ENCODE measurements at places on chromosomes 2 and 18. TPM values are rescaled to one million over a fixed set of nuclear protein-coding genes. Genes with fewer than 3 reads are reported as not detected.

GRCh38 chr2:113175042-113175628 is 1.4 kb downstream of the PSD4 start:
- peak; percentile 48 for DNase-seq

GRCh38 chr18:79962835-79963657 is 1.4 kb upstream of the HSBP1L1 start:
- no peak for DNase-seq

DNA sequence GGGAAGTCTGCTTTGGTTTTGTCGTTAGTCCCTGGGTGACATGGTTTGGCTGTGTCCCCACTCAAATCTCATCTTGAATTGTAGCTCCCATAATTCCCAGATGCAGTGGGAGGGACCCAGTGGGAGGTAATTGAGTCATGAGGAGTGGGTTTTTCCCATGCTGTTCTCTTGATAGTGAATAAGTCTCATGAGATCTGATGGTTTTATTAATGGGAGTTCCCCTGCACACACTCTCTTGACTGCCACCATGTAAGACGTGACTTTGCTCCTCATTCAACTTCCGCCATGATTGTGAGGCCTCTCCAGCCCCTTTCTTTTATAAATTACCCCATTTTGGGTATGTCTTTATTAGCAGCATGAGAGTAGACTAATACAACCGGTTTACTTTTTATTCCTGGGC is 405.8 kb upstream of the ID2 start:
- DNase-seq, result no peak

- no peak for DNase-seq
Observed at GRCh38 chr2:105910497-105911238, 166.0 kb downstream of the NCK2 start.

DNA sequence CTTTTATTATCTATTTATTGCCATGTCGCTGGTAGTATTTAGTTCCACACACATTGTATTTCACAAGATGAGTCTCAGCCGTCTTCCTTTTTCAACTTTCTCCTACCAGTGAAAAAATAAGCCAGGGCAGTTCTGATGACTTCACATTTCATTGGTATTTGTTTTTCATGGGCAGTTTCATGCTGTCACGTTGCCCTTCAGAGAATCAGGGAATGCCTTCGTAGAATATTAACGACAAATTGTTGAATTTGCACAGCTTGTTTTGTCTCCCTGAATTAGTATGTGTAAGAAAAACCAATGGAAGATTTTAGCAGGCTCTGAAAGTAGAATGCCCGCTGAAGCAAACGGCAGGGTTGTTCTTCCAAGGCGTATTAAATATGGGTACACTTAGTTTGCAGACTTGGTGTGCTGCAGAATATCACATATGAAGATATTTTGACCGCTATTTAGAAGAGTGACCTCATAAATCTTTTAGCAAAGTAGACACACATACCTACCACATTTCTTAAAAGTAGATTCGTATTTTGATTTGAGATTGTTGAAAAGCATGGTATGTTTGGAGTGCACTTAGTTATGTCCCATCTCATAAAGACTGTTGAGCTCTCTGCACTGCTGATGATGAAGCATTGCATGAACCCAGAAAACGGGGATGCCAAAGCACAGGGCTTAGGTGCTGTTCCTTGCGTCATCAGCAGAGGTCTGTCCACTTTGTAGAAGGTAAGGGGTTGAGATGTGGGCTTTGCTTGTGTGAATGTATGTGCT is 2.9 kb downstream of the NEDD4L start:
- peak; percentile 40 for DNase-seq

DNA sequence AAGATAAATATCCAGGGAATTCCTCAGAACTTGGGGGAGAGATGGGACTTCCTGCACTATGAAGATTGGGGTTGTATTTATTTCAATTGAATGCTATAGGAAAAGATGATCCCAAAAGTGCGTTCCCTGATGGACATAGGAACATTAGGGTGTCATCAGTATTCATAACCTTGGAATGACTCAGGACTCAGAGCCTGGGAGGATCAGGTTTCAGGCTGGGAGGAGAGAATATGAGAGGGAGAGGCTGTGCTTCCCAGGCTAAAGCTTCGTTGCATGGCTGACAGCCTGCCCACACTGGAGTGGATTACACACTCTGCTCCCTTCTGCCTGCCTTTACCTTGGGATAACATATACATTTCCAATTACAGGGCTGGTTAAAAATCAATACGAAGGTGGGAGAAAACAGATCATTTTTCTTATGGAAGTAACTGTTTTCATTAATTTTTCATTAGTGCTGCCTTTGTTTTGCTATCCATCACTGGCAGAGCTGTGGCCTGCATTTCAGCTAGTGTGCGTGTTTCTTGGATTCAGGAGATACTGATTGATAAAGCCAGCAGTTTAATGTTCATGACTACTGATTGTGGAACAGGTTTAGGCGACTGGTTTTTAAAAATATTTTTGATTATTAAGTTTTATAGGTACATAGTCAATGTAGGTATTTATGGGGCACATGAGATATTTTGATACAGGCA is 118.7 kb downstream of the KCTD1 start:
- no peak for DNase-seq

DNA sequence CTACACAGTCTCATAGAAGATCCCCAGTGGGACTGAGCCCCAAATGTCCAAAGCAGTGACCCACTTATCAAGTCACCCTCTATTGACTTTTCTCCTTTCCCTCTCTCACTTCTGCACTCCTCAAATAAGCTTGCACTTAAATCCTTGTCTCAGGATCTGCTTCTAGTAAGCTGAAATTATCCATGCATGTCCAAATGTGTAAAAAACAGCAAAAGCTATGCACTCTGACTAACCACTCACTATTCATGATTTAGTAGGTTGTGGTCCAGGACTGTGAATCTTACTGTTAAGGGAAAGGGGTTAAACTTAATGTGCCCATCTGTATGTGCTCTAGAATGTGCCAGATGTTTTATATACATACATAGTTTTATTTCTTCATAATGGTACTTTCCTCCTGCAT is 115.4 kb downstream of the SCG2 start:
- no peak for DNase-seq

- DNase-seq, result no peak
Observed at GRCh38 chr2:107806901-107807300, 19.8 kb upstream of the RGPD4 start.

- DNase-seq, result no peak
Observed at GRCh38 chr2:201656102-201656501, 12.8 kb upstream of the TMEM237 start.

DNA sequence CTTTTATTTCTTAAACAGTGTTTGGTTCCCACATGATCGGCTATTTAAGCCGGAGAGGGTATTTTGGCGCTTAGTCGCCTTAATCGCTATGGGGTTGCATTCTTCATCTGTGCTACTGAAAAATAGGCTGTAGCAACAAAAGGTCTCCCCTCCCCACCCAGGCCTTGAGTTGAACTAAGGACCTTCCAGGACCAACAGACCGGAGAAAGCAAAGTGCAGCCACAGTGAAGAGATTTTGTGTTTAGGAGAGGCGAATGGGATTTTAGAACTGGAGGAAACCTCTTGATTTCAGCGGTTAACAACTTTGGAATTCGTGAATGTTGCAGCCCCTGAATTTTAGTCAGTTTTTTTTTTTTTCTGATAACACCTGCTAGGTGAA is 1.4 kb downstream of the ITGA6 start:
- no peak for DNase-seq

DNA sequence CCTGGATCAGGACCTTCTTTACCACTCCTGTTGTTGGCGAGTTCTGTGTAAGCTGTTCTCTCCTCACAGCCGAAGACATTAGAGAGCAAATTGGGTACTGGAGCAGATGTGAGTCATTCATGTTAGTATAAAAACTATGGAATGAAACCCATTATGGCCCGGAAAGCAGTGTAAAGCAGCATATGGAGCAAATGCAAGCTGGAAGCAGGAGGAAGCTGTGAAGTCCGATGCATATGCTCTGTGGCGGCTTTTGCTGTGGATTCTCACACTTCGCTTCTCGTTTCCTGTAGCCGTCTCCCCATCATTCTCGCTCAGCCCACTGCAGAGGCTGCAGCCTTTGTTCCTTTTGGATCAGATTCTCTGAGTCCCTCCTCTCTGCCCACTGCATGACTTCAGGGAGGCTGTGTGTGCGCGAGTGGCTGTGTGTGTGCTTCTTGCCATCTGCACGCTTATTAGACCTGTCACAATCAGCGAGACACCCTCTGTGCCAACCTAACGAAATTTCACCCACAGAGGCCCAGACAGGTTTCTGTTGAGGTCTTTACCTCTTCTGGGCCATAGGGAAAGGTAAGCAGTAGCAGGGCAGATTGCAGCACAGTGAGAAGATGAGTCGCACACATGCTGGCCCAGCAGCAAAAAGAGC is 3.3 kb upstream of the GALNT14 start:
- DNase-seq, result no peak

GRCh38 chr2:38712871-38713270 is 38.3 kb downstream of the SRSF7 start:
- no peak for DNase-seq

DNA sequence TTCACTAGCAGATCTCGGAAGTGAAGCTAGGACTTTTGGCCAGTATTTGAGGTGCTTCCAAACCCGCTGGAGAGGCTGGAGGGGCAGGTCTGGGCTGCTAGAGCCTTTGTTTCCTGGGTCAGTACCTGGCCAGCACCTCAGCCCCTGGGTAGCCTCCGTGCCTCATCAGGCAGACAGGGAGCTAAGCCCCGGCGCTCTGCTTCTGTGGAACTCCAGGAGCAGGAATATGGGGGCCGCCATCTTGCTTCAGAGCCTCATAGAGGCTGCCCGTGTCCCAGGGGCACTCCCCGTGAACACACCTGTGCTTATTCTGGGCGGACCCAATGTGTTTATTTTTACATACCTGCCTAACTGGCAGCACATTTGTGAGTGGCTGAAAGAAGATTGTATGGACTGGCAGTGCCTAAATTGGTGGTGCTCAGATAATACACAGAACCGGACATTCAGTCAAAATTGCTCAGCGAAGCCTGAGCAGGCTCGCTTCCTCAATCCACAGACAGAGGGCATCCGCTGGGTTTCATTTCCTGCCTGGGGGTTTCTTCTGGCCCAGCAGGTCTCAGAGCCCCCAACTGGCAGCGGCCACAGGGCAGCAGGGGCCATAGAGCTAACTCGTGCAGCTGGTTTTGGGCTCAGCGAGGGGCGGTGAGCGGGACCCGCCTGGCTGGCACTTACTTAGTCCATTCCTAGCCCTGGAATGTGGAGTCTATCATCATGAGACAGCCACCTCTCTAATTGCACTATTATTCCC is 176.8 kb upstream of the ALKAL2 start:
- no peak for DNase-seq

GRCh38 chr2:183029219-183029618 is 9.0 kb downstream of the NCKAP1 start:
- DNase-seq, result no peak

DNA sequence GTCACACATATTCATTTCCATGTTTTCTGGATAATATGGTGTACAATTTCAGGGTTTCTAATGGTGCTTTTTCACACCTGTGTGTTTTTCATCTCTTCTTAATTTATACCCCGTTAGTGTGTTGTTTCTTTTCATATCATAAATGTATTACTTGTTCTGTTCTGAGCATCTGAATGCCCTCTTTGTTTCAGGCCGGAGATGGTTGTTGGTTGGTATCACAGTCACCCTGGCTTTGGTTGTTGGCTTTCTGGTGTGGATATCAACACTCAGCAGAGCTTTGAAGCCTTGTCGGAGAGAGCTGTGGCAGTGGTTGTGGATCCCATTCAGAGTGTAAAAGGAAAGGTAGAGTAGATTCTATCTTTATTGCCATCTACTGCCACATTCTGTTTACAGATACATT is 45.1 kb upstream of the TBR1 start:
- DNase-seq, result peak; percentile 4

DNA sequence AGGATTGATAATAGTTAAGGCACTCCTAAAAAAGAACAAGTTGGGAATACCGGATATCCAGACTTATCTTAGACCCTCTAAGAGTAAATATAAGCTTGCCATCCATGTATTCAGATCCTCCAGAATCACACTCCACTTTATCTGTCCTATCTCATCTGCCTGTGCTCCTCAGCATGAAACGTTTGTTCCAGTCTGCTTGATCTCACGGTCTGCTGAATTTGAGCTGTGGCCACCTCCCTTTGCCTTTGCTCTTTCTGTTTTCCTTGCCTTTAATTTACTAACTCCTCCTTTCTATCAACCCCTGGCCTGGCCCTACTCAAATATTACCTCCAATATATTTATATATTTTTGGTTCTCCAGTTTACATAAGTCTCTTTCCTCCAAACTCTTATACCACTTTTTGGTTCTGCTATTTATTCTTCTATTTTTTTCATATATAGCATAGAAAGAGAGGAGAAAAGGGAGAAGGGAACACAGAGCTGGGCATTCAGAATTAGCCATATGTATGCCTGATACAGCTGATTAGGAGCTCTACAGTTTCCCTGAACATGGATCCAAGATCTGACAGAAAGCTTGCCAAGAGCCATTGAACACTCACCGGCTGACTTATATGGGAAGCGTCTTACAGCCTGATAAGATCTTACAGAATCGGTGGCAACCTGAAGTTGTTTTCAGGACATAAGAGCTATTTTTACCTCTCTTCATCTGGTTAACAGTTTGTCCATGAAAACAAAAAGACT is 21.8 kb upstream of the DNAJC27 start:
- no peak for DNase-seq

CXCR1 gene
- 0.45 TPM for total RNA-seq

ADD2 gene
- total RNA-seq, result 5.5 TPM

ANKRD30BL gene
- total RNA-seq, result not detected

IL1RL2 gene
- total RNA-seq, result not detected

PKDCC gene
- 25.1 TPM for total RNA-seq

CCDC85A gene
- total RNA-seq, result 3.7 TPM

TUBB8B gene
- total RNA-seq, result not detected
